Non-pigmented ciliary epithelial cell (primary cell): ENCODE measurements at places on chromosomes 1 and 21.

GRCh38 chr21:44848821-44849521, 24.5 kb downstream of the PTTG1IP start:
- no peak for DNase-seq

- no peak for DNase-seq
Observed at GRCh38 chr1:195218428-195219212, 1389.6 kb downstream of the KCNT2 start.

DNA sequence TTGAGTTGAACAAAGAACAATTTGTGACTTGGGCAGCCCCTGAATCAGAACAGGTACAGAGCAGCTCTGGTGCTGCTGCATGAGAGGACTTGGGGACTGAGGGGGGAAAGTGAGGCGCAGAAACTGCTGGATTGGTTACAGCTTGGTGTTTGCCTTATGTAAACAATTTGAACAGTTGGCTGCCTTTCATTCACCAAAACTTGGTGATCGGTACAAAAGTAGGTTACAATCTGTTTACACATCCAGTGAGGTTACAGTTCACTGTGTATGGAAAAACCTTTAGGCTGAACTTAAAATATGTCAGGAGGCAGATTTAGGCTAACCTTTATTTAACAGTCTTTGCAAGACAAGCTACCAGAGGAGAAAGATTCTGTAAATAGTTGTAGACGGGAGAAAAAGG, 28.6 kb upstream of the MTR start:
- DNase-seq = no peak

DNA sequence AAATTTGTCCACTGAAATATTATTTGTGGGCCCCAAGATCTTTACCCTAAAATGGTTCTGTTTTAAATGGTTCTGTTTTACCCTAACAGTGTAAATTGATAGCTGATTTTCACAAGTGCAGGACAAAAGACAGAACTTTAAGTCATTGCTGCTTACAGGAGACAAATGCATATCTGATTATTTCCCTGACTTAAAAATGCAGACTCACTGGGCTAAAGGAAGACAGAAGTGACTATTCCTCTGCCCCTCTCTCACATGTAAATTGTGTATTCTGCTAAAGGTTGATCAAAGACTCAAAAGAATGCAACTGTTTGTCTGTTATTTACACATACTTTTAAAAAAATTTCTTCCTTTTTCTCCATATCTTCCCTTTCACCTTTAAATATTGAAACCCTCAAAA, 12.7 kb downstream of the FCRL5 start:
- DNase-seq = no peak

- no peak for DNase-seq
Observed at GRCh38 chr1:109739738-109740614, 862 bp downstream of the GSTM3 start.

- no peak for DNase-seq
Observed at GRCh38 chr1:96367791-96368190, 353.8 kb upstream of the PTBP2 start.

GRCh38 chr1:203516906-203517305, 23.0 kb downstream of the OPTC start:
- no peak for DNase-seq

DNA sequence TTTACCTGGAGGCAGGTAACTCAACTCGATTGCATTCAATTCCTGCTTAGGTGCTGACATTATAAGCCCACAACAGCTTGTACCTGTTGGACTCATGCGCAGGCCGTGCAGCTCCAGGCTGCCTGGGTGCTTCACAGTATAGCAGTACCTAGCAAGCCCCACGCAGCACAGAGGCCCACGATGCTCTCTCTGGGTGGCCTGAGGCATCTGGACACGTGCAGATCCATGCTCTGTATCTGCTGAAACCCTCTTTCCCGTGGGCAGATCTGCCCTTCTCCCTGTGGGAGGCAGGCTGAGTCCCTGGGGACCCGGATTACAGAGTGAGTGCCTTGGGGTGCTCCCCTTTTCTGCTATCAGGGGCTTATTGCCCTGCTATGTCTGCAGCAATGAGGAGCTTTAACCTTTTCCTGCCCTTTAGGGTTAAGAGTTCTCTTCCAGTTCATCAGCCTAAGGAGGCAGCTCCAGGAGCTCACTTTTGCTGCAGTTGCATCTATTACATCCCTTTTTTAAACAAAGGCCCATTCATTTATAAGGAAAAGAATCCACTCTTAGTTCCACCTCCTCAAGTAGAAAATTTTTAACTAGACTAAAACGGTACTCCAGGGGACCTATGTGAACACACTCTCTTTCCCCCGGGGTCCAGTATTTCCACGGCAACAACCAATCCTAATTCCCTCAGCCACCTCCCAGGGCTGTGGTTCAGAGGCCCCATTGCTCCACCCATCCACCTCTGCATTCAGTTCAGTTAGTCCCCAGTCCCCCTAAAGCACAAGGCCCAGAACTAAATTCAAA, 19.3 kb downstream of the ITPKB start:
- DNase-seq = no peak

GRCh38 chr1:205273551-205273982, 45.8 kb downstream of the TMCC2 start:
- no peak for DNase-seq

DNA sequence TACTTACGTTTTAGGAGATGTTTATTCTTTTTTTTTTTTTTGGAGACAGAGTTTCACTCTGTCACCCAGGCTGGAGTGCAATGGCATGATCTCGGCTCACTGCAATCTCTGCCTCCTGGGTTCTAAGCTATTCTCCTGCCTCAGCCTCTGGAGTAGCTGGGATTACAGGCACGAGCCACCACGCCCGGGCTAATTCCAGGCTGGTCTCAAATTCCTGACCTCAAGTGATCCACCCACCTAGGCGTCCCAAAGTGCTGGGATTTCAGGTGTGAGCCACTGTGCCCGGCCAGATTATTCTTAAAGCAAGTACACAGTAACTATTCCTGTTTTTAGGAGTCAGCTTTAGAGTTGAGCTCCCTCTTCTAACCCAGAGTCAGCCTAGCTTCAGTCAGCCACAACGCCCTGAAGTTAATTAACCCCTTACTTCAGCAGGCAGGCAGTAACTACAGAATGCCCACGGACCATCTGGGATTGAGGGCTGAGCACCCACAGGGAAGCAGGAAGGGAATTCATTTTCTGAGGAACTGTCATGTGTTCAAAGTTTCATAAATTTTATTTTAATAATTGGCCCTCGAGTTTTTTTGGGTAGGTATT, 5.3 kb upstream of the ID3 start:
- DNase-seq = no peak

DNA sequence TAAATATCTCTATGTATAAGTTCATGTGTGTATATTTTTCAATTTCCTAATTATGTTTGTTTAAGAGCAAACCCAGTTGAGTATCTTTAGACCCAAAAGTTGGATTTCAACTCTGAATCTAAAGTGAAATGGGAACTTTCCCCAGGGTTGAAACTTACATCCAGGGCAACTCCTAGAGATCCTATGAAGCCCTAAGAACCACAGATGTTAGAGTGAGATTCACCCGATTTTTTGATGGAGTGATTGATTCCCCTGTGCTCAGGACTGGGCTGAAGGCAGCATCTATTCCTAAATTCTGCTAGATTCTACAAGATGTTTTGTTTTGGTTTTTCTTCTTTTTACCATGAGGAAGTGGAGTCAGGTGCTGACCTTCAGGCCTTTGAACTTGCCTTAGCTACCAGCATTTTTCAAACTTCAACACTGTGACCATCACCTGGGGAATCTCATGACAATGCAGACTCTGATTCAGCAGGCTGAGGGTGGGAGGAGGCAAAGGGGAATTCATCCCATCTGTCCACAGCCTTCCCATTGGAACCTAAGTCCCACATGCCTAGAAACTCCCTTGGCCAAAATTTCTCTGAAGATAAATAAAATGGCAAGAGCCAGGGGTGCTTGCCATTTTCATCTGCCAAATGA, 145.5 kb downstream of the ETS2 start:
- DNase-seq = no peak

DNA sequence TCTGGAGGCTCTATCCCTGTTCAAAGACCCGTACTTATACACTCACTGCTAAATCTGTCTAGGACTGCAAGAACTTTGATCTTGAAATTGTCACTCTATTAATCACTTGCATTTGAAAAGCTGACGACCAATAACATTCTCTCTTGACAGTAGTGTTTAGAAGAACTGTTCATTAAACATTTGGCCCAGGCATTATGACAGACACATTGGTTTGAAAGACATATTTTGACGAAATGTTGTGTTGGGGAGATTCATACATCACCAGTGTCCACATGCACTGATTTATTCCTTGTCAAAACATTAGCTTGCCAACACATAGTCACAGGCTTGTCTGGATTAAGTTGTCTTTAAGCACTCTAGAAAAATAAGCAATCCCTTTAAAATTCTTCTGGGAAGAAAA, 951.3 kb downstream of the ADGRL2 start:
- DNase-seq = no peak

GRCh38 chr1:29948581-29948980, 712.3 kb downstream of the PTPRU start:
- no peak for DNase-seq

- no peak for DNase-seq
Observed at GRCh38 chr1:149885339-149886120, 13.8 kb upstream of the BOLA1 start.

DNA sequence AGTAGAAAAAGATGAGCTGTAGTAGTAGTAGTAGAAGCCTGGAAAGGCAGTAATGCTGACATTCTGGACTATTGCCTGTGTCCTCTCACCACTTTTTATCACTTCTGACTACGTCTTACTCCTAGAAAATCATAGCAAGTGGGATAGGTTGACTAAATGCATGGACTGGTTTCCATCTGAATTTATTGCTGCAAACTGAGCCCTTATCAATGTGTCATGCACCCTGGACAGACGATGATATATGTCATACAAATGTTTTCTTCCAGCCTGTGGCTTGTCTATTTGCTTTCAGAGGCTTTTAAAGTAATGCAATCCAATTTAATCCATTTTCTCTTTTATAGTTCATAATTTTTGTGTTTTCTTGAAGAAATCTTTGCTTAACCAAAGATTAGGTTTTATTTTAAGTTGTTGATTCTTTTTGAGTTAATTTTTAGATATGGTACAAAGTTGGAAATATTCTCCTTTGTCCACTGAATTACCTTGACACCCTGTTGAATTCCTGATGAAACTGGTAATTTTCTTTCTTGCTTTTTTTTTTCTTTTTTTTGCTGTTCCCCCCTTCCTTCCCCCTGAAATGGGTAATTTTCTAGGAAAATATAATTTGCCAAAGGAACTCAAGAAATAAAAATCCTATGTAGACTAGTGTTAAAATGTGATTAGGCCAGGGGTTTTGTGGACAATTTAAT, 47.1 kb downstream of the PHACTR4 start:
- DNase-seq = no peak
